ENCODE measurements at places on chromosomes 4 and X. TPM values are rescaled to one million over a fixed set of nuclear protein-coding genes. Genes with fewer than 3 reads are reported as not detected.

Gene ARMCX4
- 12.1 TPM for total RNA-seq

Gene GPRASP3
- 6.0 TPM for total RNA-seq

Gene IBSP
- total RNA-seq: not detected

Gene CCNG2
- 41.8 TPM for total RNA-seq

DNA sequence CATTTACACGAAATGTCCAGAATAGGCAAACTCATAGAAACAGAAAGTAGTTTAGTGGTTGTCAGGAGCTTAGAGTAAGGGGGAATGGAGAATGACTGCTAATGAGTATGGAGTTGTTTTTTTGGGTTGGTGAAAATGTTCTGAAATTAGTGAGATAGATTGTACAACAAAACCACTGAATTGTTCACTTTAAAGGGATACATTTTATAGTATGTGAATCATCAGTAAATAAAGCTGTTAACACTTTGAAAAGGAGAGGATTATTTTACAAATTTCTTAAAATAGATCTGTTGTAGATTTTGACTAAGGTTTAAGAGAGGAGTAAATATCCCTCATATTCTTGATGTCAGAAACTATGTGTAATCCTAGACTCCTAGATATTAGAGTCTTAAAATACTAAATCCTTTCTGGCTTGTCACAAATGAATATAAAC lies 82.7 kb downstream of the RAPGEF2 start:
- no peak for DNase-seq
- H3K36me3 ChIP-seq: no peaks in the 10 kb centered on the region
- H3K27me3 ChIP-seq: no peaks in the 10 kb centered on the region
- no peak overlapping the region for H3K4me3 ChIP-seq
- no peak overlapping the region for H3K27ac ChIP-seq

DNA sequence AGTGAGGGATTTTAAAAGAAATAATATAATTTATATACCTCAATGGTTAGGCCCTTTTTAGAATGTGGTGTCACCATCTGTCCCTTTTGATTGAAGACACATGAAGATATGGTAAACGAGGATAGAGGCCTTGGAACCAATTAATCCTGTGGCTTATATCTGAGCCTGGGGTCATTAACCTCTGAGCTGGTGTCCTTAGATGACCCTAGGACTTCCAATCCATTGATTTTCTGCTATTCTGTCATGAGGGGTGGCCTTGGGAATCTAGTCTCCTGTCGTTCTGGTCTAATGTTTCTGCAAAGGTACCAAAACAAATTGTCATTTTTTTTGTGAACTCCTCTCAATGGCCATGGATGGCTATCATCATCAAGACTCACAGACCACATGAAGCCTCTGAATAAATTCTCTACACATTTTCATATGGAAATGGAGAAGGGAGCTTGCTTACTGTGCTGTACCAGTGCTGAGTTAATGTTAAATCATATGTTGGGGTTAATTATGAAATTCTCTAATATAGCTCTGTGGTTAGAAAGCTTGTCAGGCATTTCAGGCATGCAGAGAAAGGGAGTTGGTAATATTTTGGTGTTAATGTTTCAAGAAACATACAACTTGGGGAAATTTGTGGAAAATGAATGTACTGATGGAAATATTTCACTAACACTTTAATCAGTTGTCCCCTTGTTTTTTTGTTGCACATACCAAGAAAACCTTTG lies 204.2 kb upstream of the IL15 start:
- H3K27me3 ChIP-seq: no peaks in the 10 kb centered on the region
- no peak overlapping the region for H3K4me3 ChIP-seq
- no peaks in the 10 kb centered on the region for H3K4me1 ChIP-seq

DNA sequence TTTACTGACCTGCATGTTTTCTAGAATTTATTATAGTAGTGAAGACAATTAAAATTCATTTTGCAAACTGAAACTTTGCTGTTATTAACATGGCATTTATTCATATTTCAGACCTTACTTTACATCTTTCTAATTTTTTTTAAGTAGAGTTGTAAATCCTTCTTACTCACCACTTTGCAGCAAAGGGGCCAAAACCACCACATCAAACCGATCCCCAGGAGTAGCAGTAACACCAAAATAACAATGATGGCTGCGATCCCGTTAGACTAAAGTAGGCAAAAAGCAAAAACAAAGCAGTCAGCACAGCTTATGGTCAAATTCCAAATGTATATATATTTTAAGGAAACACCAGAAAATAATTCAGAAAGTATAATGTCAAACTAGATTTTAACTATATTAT lies 64.7 kb downstream of the ANTXR2 start:
- H3K36me3 ChIP-seq: no peaks in the 10 kb centered on the region
- H3K27ac ChIP-seq: no peak overlapping the region
- no peaks in the 10 kb centered on the region for H3K27me3 ChIP-seq
- no peak for DNase-seq

- no peaks in the 10 kb centered on the region for H3K36me3 ChIP-seq
- no peak for DNase-seq
- no peak overlapping the region for H3K4me3 ChIP-seq
- no peak overlapping the region for H3K27ac ChIP-seq
Measured at GRCh38 chr4:114474188-114474800, 124.3 kb upstream of the UGT8 start.

- no peaks in the 10 kb centered on the region for H3K27me3 ChIP-seq
- H3K4me3 ChIP-seq: no peak overlapping the region
- H3K36me3 ChIP-seq: no peaks in the 10 kb centered on the region
- H3K4me1 ChIP-seq: peaks cover 32% of the 10 kb centered on the region
- H3K27ac ChIP-seq: peak overlapping the region; percentile 66
Measured at GRCh38 chrX:107683124-107683895, 55.0 kb downstream of the PRPS1 start.

- no peaks in the 10 kb centered on the region for H3K27me3 ChIP-seq
- no peaks in the 10 kb centered on the region for H3K36me3 ChIP-seq
- DNase-seq: no peak
- H3K4me1 ChIP-seq: no peaks in the 10 kb centered on the region
- no peak overlapping the region for H3K4me3 ChIP-seq
Measured at GRCh38 chr4:74095482-74095881, 3.5 kb downstream of the CXCL2 start.

- no peaks in the 10 kb centered on the region for H3K27me3 ChIP-seq
- H3K36me3 ChIP-seq: no peaks in the 10 kb centered on the region
- H3K4me1 ChIP-seq: peaks cover 4% of the 10 kb centered on the region
Measured at GRCh38 chr4:127139788-127140286, 492.9 kb upstream of the INTU start.

DNA sequence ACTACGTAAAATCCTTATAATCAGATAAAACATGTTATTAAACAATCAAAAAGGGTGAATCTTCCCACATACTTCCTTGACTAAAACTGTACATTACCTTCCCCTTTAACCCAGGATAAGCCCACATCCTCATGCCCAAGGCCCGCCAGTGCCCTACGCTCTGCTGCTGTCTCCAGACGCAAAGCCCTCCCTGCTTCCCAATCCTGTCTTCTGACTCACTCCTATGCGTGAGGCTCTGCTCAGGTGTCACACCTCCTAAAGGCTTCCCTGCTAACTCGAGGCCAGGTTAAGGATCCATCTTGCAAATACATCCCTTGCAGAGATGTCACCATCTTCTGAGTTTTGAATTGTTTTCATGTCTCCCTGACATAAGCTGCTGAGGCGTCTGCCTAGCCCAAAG lies 61.6 kb downstream of the STX18 start:
- H3K27me3 ChIP-seq: no peaks in the 10 kb centered on the region
- H3K4me1 ChIP-seq: no peaks in the 10 kb centered on the region
- H3K4me3 ChIP-seq: no peak overlapping the region
- H3K27ac ChIP-seq: no peak overlapping the region

- DNase-seq: no peak
- no peak overlapping the region for H3K4me3 ChIP-seq
- no peaks in the 10 kb centered on the region for H3K27me3 ChIP-seq
- no peak overlapping the region for H3K27ac ChIP-seq
- no peaks in the 10 kb centered on the region for H3K36me3 ChIP-seq
- H3K4me1 ChIP-seq: no peaks in the 10 kb centered on the region
Measured at GRCh38 chrX:11564546-11564945, 101.2 kb downstream of the ARHGAP6 start.
